NCI-H524 treated with DMSO at 0.1 percent for 48 hours (cell line): ENCODE measurements at places on chromosomes 1 and 21.

DNA sequence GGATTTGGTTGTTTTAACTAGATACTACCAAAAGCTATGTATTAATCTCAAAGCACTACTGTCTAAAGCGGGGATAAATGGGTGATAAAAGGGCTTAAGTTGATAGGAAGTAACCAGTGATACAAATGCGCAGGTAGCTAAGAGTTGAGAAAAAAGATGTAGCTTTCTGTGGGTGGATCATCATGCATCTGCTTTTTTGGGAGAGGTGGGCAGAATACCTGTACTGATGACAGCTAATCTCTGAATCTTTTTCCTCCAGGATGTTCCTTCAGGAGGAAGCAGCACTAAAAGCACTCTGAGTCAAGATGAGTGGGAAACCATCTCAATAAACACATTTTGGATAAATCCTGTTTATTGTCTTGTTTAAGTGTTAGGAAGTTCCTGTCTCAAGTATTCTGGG is 1.2 kb downstream of the RPS27 start:
- no peak for DNase-seq

DNA sequence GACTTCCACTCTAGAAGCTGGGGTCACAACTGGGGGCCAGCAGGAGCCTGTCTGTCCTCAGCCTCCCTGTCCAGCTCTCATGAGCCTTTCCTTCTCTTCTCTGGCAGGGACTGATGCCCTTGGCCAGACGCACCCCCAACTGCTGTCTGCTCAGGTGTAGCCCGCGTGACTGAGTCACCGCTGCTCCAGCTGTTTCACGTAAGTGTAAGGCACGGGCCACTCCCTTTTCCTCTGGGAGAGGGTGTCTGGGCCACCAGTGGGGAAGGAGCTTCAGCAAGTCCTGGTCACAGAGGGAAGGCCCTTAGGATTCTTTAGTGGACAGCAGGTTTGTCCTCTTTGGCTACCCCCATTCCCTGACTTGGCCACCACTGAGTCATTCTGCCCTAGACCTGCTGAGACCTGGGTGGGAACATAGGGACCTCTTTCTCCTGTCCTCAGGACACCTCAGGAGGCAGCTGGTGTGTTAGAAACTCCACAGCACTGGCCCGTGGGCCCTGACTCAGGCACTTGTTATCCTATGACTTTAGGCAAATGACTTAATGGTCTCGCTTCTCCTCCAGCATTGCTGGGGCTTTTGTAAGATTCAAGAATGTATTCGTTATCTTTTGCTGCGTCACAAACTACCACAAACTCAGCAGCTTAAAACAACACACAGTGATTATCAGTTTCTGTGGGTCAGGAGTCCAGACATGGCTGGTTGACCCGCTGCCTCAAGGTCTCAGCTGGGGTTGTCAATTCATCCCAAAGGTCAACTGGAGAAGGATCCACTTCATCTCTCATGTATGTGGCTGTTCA is 64.8 kb downstream of the FAM163A start:
- DNase-seq, result no peak

GRCh38 chr1:59720326-59721115 is 94.2 kb upstream of the HOOK1 start:
- no peak for DNase-seq

- no peak for DNase-seq
These were observed 24.8 kb downstream of the S100A6 start for GRCh38 chr1:153510984-153511410.

GRCh38 chr1:53892911-53893310 is 1.1 kb upstream of the DIO1 start:
- no peak for DNase-seq
